Hematopoietic multipotent progenitor cell (in vitro differentiated cells): ENCODE measurements at places on chromosomes 6 and 20. TPM values are rescaled to one million over a fixed set of nuclear protein-coding genes. Genes with fewer than 3 reads are reported as not detected.

Gene SYNGAP1
- 22.4 TPM for total RNA-seq

Gene SIRPD
- total RNA-seq, result 0.27 TPM

DNA sequence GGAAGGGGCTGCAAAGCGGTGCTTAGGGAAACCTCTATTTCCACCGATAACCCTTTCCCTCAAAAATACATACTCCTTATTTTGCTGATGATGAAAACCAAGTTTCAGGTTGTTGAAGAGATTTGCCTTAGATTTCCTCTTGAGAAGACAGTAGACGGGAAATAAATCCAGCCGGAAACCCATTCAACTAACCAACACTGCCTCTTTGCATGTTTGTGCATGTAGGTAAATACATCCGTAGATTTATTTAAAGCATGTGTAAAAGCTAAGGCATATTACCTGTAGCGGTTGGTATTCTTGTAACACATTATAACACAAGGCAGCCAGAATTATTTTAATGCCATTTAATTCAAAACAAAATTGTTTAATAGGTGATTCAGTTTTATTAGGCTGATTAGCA, 136.3 kb upstream of the SLC22A23 start:
- no peak for DNase-seq

Gene APMAP
- 39.0 TPM for total RNA-seq

GRCh38 chr6:110646419-110646698, 168.9 kb downstream of the CDK19 start:
- DNase-seq, result no peak

- DNase-seq, result no peak
These were observed 22.6 kb upstream of the RUNX2 start for GRCh38 chr6:45305546-45305945.

DNA sequence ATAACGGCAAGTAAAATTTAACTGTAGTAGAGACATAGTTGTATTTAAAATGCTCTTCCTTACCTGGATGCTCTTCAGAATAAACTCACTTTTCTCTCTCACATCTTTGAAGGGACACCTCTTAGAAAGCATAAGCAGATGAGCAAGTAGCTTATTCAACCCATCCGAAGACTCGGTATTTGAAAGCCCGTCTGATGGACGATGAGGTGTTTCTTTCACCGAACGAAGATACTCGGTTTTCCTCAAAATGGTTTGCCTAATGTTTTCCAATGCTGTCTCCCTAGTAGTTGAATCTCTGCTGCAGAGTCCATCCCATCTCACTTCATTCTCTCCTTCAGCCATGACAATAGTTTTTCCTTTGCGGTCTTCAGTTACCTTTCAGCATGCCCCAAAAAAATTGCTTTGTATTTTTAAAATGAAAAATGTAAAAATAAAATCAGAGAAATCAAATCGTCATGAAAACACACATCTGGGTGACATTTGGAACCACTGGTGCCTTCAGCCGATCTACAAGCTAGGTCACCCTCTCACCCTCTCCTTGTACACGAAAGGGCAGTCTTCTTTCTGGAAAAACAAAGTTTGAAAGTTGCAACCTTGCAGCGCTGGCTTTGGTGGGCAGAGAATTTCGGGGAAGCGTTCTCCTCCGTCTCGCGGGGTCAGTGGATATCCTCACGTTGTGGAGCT, 772 bp downstream of the SESN1 start:
- no peak for DNase-seq

DNA sequence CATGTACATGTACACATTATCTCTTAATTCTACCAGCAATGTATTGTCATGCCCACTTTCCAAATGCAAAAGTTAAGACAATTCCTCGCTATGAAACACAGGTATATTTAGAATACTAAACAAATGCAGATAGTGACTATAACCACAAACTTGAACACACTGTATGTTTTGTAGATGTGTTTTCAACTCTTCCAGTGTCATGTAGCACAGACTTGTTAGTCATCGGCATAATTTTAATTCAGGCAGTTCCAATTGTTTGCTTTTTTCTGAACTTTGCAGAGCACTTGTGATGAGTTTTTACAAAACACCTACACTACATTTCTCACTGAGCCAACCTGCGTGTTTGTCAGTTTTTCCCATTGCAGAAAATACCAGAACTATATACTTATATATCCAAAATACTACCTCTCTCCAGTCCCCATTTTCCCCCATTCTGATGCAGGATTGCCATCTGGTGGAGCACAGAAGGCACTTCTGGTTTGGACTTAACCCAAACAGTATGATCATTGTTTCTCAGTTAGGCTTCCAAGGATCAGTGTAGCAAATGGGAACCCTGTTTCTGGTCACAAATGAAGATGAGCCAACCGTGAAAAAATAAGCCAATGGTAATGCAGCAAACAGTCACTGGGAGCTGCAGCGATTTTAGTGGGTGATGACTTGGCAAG, 143.4 kb downstream of the ADGRB3 start:
- peak; percentile 84 for DNase-seq

- no peak for DNase-seq
These were observed 109.0 kb downstream of the PRND start for GRCh38 chr20:4830696-4831095.

GRCh38 chr6:127514179-127514772, 4.9 kb downstream of the MTCL3 start:
- DNase-seq, result no peak

Gene SNHG17
- total RNA-seq, result 13.2 TPM

DNA sequence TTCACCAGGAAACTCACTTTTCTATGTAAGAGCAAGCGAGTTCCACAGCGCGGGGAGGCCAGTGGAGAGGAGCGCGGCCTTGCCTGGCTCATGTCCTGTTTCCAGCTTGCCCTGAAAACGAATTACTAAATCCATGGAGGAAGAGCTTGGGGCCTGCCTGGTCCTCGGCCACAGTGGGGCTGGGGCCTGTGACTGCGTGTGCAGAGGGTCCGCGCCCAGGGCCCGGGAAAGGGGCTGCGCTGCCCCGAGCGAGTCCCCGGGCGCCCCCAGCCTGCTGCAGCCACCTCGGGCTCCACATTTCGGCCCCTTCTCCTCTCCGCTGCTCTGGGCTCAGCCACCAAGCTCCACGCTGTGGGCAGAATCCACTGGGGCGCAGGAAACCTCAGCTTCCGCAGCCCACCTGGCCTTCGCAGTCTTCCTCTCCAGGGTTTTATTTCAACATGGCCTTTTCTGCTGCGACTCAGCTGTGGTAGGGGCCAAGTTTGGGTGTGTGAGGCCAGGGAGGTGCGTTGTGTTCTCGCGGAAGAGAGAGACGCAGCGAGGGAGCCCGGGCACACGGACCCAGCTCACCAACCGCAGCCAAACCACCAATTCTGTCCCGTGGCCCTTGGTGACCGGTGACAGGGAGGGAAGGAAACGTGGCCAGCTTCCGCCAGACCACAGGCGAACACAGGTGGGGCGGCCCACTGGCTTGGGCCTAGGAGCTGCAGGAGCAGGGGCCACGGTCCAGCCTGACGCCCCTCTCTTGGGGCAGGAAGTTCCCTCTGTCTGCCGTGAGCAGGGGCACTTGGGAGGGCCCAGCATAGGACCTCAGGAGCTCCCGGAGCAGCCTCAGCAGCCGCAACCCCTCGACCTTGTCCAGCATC, 211.4 kb downstream of the ERMARD start:
- DNase-seq, result no peak

DNA sequence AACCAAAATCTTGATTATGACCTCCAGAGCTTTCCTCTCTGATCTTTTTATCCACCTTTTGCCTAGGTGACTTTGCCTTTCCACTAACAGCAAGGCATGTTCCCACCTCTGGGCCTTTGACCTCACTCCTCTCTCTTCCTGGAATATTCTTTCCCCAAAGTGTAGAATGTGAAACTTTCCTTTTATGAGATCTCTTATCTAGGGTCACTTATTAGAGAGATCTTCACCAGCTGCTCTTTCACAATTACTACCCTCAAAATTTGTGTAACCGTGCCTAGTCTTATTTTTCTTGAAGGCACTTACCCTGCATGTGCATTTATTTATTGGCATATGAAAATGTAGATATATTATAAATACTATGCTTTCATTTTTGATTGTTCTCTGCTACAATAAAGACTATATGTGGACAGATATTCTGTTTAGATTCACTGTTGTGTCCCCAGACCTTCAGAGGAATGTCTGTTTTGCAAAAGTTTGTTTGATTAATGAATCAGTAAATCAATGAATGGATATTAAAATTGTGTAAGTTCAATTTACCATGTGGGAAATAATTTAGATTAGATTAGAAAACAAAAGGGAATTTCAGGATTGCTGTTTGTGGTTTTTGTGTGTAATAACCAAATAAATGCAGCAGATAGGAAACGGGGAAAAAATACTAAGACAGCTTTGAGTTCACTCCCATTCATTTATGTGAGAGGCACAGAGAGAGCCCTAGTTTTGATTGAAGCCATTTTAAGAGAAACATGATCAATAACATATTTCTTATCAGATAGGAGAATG, 207.0 kb downstream of the ADGB start:
- DNase-seq, result no peak

DNA sequence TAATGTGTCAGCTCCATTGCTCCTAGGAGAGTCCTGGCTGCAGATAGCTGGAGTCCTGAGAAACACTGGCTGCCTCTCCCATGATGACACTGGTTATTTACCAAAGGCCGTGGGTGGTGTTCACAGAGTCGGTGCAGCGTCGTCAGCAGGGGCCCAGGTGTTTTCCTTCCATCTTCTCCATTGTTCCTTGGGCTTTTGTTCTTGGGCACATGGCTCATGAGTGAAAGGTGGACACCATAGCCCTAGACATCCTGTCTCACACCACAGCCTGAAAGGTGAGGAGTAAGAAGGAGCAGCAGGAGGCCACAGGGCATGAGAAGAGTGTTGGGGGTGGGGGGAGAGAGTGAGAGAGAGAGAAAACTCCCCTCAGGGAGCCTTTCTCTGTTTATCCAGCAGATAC, 9.1 kb downstream of the CST5 start:
- no peak for DNase-seq

DNA sequence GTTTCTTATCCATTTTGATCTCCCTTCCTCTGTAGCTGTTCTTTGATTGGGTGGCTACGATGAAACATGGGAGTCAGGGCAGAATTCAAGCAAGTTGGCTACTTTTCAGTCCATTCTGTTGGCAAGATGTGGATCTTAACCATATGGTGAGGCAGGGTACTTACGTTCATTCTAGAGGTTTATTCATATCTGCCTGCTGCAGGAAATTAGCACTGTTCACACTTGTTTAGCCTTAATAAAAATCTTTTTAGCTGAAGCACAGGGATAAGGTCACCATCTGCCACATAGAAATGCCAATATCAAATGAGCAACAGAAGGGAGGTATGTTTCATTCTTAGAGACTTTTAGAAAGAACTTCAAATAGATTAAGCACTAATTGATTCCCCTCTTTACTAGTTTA, 83.9 kb downstream of the GRIK2 start:
- no peak for DNase-seq

DNA sequence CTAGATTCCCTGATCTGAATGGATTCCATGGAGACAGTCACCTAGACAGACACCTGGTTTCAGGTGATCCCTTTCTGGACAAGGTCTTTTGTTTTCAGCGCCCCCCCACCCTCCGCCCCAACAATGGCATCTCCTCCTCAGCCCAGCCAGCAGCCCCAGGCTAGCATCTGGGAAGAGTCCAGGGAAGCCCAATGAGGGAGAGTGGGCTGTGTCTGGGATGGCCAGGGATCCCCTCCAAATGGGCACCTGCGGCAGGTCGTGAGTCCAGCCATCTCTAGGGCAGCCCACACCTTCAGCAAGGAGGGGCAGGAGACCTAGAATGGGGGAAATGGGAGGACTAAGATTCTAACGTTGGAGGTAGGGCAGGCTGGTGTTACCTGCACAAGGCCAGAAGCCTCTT, 1.2 kb upstream of the SLC24A3 start:
- no peak for DNase-seq

DNA sequence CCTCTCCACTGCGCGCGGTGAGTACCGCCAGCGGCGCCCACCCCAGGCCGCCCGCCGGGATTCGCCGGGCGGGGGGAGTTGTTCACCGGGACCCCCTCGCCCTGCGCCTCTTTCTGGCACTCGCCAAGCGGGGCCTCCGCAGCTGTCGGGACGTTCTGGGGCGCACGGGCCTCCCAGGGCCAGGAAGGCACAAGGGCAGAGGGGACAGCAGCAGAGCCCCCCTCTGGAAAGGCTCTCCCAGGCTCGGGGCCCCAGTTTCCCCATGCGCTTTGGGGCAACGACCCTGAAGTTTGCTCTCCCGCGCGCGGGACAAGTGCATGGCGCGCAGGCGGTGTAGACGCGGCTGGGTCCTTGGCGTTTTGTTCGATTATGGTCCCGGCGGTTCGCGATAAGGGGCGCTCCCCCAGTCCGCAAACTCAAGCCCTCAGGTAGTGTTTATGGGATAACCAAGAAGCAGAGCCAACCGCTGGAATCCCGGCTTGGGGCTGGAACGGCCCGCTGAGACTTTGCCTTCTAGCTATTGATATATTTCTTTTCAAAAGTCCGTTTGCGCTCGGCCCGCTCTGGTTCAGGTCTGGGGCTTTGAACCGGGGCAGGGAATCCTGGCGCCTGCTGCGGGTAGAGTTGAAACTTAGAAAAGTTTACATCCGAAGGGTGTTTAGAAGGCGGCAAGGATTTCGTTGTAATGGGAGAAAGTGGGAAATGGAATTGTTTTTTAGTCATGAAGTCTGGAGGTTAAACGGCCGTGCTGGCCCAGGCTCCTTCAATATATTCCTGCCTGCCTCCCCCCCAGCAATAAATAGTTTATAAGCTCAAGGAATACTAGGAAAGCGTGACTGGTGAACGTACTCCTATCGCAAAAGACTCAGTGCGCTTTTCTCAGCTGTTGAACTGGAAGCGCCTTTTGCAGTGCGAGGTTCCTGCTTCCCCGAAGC, 595 bp downstream of the EYA2 start:
- no peak for DNase-seq

- no peak for DNase-seq
These were observed 21.7 kb upstream of the TBC1D20 start for GRCh38 chr20:483815-484644.

GRCh38 chr20:38325905-38326304, 20.4 kb upstream of the LBP start:
- DNase-seq, result no peak

DNA sequence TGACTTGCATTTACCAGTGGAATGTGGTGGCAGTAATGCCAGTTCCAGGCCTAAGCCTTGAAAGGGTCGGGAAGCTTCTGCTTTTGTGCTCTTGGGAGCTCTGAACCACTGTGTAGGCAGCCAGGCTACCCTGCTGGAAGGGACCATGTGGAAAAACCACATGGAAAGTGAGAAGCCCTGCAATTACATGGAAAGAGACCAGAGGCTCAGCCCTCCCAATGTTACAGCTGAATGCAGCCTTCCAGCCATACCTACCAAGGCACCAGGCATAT, 14.9 kb upstream of the KCNB1 start:
- DNase-seq, result no peak

- DNase-seq, result no peak
These were observed 102.1 kb downstream of the MAN1A1 start for GRCh38 chr6:119247504-119247903.

GRCh38 chr6:112579601-112580000, 232.5 kb downstream of the RFPL4B start:
- no peak for DNase-seq
